ENCODE measurements at places on chromosomes 3 and 15.
A peak's percentile ranks its signal among the peaks of the same experiment; 100 is the strongest.

DNA sequence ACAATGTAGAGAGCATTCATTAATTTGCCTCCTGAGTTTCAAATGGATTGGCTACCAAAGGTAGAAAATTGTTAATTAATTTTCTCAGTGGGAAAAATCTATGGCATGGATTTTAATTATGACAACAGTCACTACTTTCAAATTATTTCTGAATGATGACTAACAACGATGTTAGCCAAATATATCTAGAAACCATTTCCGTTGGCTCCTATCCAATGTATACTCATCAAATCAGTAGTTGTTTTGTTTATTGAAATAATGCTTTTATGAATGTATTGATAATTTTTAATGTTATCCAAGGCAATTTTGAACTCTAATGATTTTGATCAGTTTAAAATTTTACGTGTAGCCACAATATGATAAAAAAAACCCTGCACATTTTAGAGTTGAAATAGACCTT lies 333.4 kb downstream of the NAALADL2 start:
- peak; percentile 76 for DNase-seq

GRCh38 chr3:171876680-171877147 lies 33.6 kb downstream of the TMEM212 start:
- DNase-seq: no peak

GRCh38 chr3:178146406-178146831 lies 389.8 kb upstream of the KCNMB2 start:
- DNase-seq: no peak

- DNase-seq: no peak
Measured at GRCh38 chr3:63245726-63246241, 32.3 kb upstream of the SYNPR start.

GRCh38 chr3:123349201-123349535 lies 99.7 kb downstream of the ADCY5 start:
- DNase-seq: no peak

DNA sequence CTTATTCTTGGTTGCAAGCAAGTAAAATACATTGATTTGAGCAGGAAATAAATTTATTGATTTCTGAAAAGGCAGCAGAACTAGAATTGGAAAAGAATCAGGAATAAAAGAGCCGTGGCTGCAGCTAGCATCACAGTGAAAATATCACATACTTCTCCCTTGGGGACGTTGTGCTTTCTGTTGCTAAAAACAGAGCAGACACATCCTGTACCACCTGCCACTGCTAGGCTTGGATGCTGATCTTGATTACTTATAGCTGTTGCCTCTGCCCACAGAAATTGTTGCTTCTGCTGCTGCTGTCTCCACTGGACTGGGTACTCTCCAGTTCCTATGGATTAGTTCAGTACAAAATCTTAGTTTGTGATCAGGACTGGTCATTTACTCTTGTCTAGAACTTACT lies 283.8 kb downstream of the C3orf38 start:
- DNase-seq: no peak

DNA sequence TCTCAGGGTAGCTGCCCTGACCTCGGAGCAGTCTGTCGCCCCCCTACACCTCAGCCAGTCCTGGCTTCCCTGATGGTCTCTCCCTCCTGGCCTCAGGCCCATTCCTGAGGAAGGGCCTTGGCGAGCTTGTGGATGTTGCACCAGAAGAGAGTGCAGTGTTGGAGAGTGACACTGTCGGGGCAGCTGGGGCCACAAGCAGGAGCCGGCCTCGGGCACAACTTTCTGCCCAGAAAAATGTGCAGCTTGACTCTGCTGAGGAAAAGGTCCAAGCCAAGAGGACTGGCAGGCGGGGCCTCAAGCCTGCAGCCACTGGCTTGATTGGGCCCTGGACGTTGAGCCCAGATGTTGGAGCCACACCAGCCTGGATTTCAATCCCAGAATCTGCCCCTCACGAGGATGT lies 12.8 kb downstream of the HEMK1 start:
- DNase-seq: no peak

DNA sequence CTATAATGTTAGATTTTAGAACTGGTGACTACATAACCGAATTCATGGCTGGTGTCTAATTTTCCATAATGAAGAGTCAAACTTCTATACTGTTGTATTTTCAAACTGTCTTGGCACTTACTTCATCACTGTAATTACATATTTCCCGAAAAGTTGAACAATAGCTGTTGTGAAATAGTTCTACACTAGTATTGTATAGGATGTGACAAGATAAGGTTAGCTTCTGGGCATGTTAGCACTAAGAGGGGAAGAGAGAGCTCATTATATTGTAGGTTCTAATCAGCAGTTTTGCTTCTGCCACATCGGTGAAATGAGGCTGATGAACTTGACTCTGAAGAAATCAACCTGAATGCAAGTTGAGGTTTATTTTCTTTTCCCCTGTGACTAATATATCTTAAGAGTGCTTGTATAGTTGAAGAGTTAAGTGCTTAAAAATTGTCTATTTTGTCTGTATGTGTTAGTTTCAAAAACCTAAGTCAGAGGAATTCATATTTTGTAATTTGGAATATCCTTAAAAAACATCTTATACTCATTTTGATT lies 8.9 kb downstream of the GYG1 start:
- DNase-seq: no peak

- DNase-seq: no peak
Measured at GRCh38 chr3:48018841-48019240, 2.6 kb upstream of the MAP4 start.
